ENCODE measurements at places on chromosomes 11 and 22. TPM values are rescaled to one million over a fixed set of nuclear protein-coding genes. Genes with fewer than 3 reads are reported as not detected.

SYTL2 gene
- 11.1 TPM for total RNA-seq

MRGPRX3 gene
- 2.4 TPM for total RNA-seq

ZP1 gene
- total RNA-seq, result not detected

SPI1 gene
- not detected for total RNA-seq

All from tracheal epithelial cell (primary cell).